H1 (cell line): ENCODE measurements at places on chromosomes 5 and 9.

GRCh38 chr5:79093762-79094161 lies 17.8 kb upstream of the BHMT start:
- no peak for DNase-seq

DNA sequence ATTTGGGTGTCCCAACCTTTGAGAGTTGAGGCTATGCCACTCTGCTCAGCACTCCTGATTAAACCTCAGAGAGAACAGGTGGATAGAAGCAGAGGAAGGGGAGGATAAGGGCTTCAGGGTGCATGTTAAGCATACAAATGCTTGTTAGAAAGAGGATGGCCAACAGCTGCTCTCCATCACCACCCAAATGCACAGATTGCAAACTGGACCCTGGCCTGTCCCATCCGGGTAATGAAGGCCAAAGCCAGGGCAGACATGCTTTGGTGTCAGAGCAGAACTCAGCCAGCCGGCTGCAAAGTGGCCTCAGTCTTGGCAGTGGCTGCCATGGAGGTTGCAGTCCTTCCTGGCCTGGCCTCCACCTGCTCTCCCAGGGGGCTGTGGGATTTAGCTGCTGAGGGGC lies 84.3 kb downstream of the SIL1 start:
- DNase-seq, result no peak

DNA sequence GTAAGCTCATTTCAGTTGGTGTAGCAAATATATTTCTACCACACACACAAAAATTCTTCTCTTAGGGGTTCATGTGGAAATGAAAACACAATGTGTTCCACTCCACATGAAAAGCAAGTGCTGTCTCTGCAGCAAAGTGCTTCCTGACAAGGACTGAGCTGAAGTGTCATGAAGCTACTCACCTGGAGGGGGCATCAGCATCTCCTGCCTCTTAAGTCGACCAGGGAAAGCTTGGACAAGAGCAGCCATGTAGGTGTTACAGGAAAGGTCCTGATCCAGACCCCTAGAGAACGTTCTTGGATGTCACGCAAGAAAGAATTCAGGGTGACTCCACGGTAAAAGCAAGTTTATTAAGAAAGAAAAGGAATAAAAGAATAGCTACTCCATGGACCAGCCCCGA lies 62.8 kb downstream of the SV2C start:
- peak; percentile 13 for DNase-seq

DNA sequence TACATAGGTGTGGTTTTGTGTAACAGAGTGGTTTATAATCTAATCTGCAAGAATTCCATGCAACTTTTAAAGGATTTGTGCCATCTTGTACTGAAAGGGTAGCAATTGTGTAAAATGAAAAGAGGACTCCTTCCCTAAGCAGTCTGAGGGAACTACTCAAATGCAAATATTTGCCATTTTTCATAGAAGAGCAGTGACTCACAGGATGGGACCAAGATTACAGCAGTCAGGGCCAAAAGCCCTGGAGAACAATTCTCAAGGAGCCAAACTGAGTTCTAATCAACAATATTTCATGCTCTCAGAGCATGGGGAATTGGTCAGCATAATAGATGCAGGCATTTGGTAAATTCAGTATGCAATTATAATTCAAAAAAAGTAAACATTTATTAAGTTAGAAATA lies 495.8 kb downstream of the CHSY3 start:
- no peak for DNase-seq

GRCh38 chr9:89617978-89618377 lies 13.2 kb downstream of the GADD45G start:
- no peak for DNase-seq

DNA sequence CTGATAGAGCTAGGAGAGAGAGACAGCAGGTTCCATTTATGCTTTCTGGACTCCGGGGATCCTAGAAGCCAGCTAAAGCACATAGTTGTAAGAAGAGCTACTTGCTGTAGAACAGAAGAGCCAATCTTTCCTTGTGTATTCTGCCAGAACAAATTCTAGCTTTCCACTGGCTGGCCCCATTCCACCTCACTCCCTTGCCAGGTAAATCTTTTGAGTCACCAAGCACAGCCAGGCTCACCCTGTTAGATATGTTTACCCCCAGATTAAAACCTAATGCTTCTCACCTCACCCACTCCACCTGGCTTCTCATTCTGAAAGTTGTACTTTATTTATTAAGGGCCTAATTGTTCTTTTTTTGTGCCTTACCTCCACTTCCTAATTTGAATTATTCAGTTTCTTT lies 48.9 kb upstream of the CHD1 start:
- no peak for DNase-seq
